ENCODE measurements at places on chromosomes 2 and 18.
A peak's percentile ranks its signal among the peaks of the same experiment; 100 is the strongest.

GRCh38 chr18:31587529-31587928 is 4.1 kb upstream of the TTR start:
- DNase-seq: no peak

- peak; percentile 62 for DNase-seq
Observed at GRCh38 chr2:190835303-190835930, 45.2 kb upstream of the GLS start.

DNA sequence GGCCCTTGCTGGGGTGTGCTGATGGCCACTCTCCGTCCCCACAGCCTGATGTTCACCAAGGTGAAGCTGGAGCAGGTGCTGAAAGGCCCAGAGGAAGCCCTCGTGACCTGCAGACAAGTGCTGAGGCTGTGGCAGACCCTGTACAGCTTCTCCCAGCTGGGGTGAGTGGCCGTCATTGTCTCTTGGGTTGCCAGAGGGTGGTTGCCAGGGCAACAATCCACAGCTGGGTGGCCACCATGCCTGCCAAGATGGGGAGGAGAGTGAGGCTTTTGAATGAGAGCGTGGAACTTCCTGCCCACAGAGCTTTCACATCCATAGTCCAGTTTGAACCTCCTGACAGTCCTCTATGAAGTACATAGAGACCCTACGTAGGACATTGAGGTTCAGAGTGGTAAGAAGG is 108.8 kb downstream of the STPG4 start:
- DNase-seq: no peak

DNA sequence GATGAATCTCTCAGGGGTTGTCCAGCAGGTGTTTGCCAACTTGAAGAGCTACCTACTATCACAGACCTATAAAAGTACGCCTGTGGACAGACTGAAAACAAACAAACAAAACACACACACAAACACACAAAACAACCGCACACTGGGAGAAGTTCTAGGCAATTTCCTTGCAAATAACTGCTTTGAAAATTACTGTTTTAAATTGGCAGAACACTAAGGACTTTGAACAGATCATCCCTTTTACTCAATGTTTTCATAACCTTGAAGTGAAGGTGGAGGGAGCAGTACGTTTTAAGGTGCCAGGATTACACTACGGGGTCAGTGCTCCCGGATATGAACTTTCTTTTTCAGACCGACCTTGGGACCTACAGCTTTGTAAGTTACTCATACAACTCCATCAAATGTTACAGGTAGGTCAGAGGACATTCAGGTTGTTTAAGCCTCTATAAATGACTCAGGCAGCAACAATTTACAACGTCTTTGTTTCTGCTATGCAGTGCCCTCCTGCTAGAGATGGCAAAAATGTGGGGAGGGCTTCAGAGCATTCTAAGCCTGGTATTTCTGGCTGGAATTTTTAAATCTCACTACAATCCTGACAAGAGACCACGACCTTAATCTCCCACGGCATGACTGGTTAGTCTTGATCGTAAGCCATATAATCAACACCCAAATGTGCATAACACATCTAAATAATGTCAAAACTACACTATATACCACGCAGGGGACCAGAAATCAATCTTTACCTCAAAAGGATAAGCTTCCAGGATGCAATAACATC is 1.4 kb upstream of the SLC20A1 start:
- DNase-seq: no peak

- DNase-seq: peak; percentile 23
Observed at GRCh38 chr2:218216336-218216673, 684 bp upstream of the ARPC2 start.

DNA sequence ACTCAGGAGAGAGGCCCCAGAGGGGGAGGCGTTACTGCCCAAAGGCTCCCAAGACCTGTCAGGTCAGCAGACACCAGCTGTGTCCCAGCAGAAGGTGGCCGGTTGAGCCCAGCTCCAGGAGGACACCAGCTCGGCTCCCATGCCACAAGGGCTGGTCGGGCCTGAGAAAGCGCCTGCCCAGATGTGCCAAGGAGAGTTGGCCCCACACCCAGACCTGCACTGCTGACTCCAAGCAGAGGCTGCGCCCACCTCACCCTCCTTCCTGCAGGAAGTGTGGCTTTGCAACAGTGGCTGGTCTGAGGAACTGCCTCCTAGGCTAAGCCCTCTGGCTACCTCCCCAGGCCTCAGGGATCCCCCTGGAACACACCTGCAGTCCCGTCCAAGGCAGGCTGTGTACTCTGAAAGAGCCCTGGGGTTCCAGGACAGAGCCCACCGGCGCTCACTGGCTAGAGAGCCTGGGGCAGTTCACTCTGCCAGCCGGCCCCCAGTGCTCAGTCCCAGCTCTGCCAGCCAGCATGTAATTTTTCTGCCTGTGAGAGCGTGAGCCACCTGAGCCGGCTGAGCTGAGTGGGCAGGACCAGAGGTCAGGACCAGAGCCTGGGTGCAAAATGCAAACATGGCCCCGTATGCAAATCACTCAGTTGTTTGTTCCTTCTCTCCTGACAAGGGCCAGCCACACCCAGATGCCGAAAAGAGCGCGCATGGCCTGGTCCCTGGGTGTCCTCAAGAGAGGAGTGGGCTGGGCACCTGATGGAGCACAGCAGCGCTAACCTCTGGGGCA is 36.9 kb upstream of the PTMA start:
- no peak for DNase-seq

DNA sequence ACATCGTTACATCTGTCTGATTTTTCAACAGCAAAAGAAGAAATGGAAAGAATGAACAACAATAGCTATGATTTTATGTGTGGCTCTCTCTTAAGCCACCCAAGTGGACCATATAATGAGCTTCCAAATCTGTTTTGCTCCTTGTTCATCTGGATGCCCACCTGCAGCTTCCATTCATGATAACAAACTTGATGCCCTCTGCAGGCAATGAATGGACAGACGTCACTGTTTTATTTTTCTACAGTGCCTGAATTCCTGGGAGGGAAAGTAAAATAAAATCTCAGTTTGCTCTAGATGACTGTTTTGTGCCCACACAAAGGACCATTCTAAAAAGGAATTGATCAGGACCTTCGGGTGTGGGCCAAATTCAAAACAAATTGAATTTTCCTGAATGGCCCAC is 5.0 kb downstream of the MREG start:
- no peak for DNase-seq
